ENCODE measurements at places on chromosomes 3 and 15.

- no peak for DNase-seq
These were observed 19.9 kb downstream of the CLDN1 start for GRCh38 chr3:190302212-190302867.

GRCh38 chr3:73572368-73572767, 52.4 kb downstream of the PDZRN3 start:
- DNase-seq = no peak

GRCh38 chr3:183494341-183494740, 61.2 kb downstream of the KLHL6 start:
- DNase-seq = no peak

GRCh38 chr3:9035961-9036360, 72.7 kb upstream of the RAD18 start:
- no peak for DNase-seq

DNA sequence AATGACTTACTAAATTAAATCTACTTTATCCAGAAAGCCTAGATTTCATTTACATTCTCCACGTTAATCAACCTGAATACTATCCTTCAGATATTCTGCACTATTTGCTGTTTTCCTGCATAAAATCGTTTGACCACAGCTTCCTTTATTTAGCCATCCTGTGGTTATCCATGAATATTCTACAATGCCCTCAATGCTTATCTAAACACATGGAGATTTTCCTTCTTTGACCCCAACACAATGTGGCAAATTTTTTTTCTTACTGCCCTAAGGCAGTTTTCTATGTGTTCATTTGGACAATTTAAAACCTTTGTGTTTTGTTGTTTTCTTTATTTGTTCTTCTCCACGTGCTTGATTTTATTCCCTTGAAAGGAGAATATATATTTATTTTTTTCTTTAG, 495.5 kb upstream of the ROBO1 start:
- no peak for DNase-seq

- DNase-seq = no peak
These were observed 50.1 kb upstream of the BCL6 start for GRCh38 chr3:187795207-187795960.

DNA sequence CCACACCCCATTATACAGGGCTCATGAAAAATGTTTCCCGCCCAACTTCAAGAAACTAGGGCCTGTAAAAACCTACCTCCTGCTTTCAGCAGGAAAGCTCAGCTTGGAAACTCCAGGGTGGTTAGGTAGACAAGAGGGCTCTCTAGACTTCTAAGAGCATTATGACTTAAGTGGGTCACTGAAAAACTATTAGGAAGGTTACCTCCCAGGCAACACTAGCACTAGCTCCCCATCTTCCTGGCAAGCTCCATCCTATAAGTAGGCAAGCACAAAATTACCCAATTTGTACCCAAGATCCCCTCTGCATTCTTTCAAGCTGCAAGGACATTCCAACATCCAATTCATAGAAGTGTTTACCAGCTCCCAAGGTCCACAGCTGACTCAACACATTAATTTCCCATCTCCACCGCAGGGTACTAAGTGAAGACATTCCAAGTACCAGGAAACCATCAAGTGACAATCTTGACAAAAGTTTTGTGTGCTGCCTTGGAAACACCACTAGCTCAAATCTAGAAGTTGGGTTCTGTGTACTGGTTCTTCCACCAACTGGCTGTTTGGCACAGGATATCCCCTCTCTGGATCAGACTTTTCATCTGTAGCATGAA, 46.9 kb downstream of the WNT5A start:
- DNase-seq = no peak

DNA sequence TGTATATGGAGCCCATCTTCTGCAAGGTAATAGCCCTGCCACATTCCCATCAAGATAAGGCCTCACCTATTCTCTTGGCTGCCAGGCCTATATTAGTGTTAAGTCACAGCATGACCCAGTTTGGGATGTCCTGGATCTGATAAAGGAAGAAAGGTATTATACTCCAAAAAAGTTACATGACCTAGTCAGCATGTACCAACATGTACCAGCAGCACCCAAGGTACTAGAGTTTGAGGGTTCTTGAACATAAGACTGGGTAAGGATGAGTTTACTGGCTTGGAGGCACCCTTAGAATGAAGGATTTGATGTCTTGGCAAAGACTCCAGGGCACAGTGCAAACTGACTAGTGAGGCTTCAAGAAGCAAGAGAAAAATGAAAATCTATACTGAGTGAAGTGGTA, 232.5 kb downstream of the SQOR start:
- DNase-seq = no peak
